ENCODE measurements at places on chromosomes 12 and 14.
A peak's percentile ranks its signal among the peaks of the same experiment; 100 is the strongest.

- no peak for DNase-seq
Observed at GRCh38 chr12:132593521-132593920, 16.9 kb downstream of the LRCOL1 start.

- no peak for DNase-seq
Observed at GRCh38 chr14:91899213-91899612, 31.9 kb upstream of the TC2N start.

GRCh38 chr12:101299346-101299745 lies 19.4 kb downstream of the UTP20 start:
- no peak for DNase-seq

- DNase-seq, result no peak
Observed at GRCh38 chr12:51759175-51759574, 89.3 kb downstream of the FIGNL2 start.

- DNase-seq, result no peak
Observed at GRCh38 chr14:54267172-54267571, 129.6 kb upstream of the CDKN3 start.

GRCh38 chr12:89437231-89437630 lies 84.9 kb upstream of the DUSP6 start:
- no peak for DNase-seq

DNA sequence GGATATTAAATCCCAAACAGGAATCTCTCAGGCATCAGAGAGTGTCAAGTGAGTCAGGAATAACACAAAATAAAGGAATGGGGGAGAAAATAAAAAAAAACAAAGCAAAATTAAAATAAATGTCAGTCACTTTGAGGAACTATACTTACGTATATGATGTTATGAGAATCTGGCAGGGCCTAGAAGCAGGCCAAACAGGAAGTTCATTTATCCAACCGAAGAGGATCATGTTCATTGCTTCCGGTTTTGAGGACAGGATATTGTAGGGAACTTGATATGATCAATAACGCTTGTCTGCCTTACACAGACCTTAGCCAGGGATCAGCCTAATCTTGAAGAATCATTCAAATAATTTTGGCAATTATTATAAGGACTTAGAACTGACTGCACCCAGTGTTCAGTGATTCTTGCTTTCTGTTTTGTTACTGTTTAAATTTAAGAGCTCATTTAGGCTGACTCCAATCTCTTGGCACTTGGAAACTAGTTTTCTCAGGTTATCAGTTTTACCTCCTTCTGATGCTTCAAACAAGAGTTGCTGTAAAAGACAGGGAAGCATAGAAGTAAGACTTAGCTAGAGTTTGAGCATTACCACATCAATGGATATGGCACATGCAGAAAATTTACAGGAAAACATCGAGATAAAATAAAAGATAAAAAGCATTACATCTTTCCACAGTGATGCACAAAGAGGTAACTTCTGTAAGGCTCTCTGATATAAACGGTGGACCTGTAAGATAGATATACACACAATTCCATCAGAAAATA lies 53.4 kb downstream of the ZFC3H1 start:
- DNase-seq, result no peak

GRCh38 chr14:49451938-49452337 lies 134.2 kb downstream of the RPS29 start:
- DNase-seq, result no peak

- DNase-seq, result no peak
Observed at GRCh38 chr14:50766338-50766886, 64.5 kb downstream of the NIN start.

DNA sequence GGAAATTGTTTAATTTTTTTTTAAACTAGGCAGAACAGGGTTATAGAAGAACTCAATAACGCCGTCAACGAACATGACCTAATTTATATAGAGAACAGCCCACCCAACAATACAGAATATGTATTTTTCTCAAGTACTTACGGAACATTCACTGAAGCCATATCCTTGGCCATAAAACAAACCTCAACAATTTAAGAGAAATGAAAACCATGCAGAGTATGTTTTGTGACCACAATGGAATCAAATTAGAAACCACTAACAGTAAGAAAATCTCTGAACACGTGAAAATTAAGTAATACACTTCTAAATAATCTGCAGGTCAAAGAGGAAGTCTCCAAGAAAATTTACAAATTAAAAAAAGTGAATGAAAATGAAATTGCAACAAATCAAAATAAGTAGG lies 9.4 kb downstream of the SART3 start:
- no peak for DNase-seq

- no peak for DNase-seq
Observed at GRCh38 chr12:127998988-127999387, 268.0 kb upstream of the TMEM132C start.

DNA sequence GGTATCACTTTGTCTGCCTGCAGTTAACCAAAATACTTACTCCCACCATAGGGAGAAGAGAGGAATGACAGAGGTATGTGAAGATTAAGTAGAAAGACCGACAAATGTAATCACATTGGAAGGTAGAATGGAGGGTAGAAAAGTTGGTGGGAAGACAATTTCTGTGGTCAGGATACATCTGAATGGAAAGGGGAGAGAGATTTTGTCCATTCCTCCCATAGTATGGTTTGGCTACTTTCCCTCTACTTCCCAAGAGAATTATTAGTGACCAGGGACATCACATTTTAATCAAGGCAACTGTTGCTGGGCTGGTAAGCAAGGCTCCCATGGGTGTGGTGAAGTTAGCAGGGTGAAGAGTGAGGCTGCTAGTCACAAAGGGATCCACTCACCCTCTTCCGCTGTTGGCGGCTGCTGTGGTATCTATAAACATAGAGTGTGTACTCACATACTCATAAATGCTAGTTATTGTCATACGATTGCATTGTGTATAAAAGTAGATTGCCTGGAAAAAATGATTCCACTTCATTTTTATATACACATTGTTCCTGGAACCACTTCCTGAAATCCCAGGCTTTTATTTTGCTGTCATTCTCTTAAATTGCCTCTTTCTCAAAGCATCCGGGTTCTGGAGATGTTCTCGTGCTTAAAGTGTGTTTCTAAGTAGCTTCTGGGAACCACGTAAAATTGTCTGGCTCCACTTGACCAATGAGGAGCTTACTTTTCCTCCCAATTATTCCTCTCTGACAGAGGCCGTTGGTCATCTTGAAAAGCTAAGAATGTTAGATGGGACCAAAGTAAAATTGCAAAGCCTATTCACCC lies 413.1 kb downstream of the ZFP36L1 start:
- peak; percentile 53 for DNase-seq

GRCh38 chr12:31855427-31855826 lies 103.8 kb upstream of the RESF1 start:
- DNase-seq, result no peak

DNA sequence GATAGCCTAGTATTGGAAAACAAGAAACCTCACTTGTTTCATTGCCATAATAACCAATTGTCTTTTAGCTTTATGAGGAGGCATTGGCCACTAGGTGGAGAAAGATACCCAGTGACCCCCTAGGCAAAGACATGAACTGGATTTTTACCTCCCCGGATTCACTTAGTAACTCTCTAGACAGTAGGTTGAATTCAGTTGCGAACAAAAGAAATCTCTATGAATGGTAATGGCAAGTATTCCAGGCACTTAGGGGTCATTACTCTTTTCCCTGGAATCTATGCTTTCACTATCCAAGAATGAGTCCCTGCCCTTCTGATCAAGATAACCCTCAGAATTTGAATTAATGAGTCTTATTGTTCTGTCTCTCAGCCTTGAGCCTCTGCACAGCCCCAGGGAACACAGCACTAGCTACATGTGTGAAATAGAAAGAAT lies 29.5 kb upstream of the RHOJ start:
- DNase-seq, result peak; percentile 42

- no peak for DNase-seq
Observed at GRCh38 chr14:35963209-35963608, 137.1 kb downstream of the BRMS1L start.

- no peak for DNase-seq
Observed at GRCh38 chr12:48986720-48987291, 8.7 kb downstream of the WNT1 start.

GRCh38 chr12:69266036-69266635 lies 26.8 kb downstream of the CPSF6 start:
- DNase-seq, result no peak
